ENCODE measurements at places on chromosomes 3 and 15.

DNA sequence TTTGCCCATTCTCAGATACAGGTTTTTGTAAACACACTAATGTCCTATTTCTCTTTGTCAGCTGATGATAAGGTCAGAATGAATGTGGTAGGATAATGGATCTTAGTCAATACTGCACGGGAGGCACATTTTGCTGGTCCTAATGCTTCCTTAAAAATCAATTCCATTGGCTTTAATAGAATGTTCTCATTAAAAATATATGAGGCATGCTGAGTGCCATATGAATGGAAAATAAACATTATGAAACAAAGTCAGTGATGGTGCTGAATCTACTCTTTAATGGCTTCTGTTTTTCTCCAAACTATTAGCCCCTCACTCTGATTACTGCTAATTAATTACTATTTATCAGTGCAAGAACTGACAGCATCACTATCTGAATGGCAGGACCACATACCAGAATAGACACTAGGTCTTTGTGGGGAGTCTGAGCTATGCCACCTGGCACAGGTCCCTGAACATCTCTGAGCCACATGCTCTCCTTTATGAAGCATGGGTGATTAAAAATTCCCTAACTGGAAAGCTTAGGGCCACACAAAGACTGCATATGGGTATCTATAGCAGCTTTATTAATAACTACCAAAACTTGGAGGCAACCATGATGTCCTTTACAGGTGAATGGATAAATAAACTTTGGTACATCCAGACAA lies 278.9 kb downstream of the MEX3B start:
- DNase-seq: no peak

GRCh38 chr3:176739159-176739558 lies 458.1 kb downstream of the TBL1XR1 start:
- DNase-seq: no peak

GRCh38 chr15:90097475-90097874 lies 4.8 kb downstream of the IDH2 start:
- DNase-seq: no peak

GRCh38 chr3:56456117-56456516 lies 12.2 kb downstream of the ERC2 start:
- no peak for DNase-seq

- no peak for DNase-seq
Measured at GRCh38 chr15:47363653-47364052, 353.7 kb upstream of the SEMA6D start.

DNA sequence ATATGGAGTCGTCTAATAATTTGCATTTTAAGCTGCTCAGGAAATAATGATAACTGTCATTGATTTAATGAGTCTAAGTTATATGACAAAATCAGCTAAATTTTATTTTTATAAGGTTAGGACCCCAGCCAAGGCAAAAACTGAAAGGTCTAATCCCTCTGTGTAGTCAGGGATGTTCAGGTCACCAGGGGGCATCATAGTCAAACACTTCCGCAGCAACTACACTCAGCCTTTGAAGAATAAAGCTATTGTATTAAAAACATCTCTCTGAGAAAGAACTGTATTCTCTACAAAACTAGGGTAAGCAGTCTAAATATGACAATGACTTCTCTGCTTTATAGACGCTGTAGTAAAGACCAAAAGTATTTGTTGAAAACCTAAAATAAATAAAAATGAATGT lies 15.0 kb downstream of the INTS14 start:
- DNase-seq: no peak

- DNase-seq: no peak
Measured at GRCh38 chr15:65106011-65106590, 8.9 kb downstream of the UBAP1L start.

GRCh38 chr3:139534455-139534812 lies 5.1 kb downstream of the RBP1 start:
- DNase-seq: no peak
